ENCODE measurements at places on chromosomes 11 and 22.

DNA sequence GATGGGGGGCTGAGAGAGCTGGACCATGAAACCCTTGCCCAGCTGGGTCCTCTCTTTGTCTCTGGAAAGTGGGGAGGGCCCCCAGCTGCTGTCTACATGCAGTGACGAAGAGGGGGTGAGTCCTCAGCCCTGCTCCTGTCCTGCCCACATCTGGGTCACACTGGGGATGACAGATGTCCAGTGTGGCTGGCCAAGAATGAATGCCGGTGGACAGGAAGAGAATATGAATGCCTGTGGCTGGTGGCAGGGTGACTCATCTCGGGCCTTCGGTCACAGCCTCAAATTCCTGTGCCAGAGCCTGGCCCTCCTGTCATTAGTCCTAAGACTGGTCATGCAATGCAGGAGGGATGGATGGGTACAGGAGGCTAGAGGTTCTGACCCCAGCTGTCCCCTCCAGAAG, 2.2 kb upstream of the PNPLA3 start:
- DNase-seq: no peak

- DNase-seq: no peak
Measured at GRCh38 chr22:26885441-26886261, 228.3 kb downstream of the MIAT start.

- no peak for DNase-seq
Measured at GRCh38 chr11:11476499-11476898, 123.4 kb upstream of the CSNK2A3 start.

DNA sequence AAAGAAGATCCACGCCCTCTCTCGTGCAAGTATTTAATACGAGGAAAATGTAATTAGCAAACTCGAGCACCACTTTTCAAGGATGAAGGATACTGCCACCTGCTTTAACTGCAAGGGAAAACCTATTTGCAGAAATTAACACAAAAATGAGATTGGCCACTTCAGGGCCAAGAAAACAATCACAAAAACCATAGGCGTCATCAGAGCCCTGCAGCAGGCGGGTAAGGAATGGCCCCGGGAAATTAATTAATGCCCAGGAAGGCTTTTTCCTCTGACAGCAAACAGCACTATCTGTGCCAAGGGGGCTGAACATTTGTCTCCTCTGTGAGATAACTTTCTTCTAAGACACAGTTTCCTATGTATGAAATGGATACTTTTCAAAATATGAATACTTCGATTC, 255.7 kb downstream of the CTTN start:
- DNase-seq: no peak

DNA sequence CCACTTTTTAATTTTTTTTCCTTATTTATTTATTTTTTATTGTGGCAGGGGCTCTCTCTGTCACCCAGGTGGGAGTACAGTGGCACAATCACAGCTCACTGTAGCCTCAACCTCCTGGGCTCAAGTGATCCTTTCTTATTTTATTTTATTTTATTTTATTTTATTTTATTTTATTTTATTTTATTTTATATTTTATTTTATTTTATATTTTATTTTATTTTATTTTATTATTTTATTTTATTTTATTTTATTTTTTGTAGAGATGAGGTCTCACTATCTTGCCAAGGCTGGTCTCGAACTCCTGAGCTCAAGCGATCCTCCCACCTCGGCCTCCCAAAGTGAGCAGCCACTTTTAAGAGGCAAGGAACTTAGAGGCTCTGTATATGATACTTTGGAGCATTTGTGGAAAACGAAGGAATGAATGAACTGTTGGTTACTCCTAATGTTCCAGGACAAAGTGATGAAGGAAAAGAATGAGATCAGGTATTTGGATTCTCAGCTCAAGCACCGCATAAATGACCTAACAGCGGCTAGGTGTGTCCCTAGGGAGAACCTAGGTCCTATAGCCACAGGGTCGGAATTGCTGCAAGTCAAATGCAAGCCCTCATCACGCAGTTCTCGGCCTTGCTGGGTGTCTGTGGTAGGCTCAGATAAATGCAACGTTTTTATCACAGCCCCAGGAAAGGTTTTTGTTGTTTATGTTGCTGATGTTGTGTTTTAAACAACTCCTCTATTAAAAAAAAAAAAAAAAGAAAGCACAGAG, 36.5 kb downstream of the ASCL2 start:
- DNase-seq: no peak

- DNase-seq: no peak
Measured at GRCh38 chr11:36374726-36375125, 78.6 kb downstream of the PRR5L start.

DNA sequence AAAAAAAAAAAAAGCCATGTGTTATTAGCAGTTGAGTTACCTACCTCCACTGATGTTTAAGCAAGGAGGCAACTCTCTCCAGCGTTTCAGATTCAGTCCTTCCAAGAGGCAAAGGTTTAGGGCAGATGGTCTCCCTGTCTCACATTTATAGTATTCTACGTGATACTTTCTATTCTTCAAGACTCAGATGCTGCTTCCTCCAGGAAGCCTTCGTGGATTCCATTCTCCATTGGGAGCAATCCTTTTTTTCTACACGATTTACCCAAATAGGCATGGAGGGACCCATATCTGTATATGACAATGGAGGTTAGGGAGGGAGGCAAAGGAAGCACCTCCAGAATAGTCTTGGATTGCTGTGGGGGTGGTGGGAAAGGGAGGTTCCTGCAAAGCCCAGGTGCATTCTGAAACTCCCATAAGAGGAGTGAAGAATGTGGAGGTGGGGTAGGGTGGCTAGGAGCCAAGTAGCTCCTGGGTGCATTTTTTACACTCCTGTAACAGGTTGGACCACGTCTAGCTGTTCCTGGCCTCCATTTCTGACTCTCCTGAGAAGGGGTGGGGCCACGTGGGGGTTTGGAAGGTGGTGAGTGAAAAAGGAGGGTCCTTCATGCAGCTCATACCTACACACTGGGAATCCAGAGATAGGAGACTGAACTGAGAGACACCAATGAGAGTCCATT, 16.2 kb downstream of the YPEL4 start:
- no peak for DNase-seq

DNA sequence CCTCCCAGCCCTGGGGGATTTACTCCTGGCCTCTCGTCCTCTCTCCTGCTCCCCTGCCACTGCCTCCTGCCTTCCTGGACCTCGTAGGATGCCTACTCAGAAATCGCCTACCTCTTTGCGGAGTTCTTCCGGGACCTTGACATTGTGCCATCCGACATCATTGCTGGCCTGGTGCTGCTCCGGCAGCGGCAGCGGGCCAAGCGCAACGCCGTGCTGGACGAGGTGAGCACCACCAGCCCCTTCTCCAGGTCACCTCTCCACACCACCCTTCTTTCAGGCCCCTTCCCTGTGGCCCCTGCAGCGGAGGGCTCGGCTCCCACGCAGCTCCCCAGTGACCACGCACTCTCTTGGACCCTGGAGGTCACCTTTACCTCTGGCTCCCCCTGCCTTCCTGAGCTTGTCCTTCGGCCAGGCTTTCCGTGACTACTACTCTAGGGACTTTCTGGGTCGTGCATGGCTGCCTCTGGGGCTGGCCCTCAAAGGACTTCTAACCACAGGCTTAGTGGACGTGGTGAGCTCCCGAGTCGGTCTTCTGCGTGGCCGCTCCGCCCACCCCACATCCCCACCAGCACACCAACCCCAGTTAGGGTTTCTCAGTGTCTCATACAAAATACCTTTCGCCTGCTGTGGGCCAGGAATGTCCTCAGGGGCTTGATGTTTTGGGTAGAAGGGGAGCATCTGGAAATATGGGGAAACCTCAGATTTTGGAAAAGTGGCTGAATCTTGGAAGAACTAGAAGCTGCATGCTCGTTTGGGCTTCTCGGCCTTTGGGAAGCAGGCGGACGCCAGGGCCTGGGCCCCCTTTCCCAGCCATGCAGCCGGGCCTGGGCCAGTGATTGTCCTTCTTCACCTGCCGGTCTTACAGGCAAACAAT, 24.1 kb upstream of the MYRF start:
- DNase-seq: no peak

- DNase-seq: no peak
Measured at GRCh38 chr11:95076981-95077380, 10.3 kb downstream of the SRSF8 start.

DNA sequence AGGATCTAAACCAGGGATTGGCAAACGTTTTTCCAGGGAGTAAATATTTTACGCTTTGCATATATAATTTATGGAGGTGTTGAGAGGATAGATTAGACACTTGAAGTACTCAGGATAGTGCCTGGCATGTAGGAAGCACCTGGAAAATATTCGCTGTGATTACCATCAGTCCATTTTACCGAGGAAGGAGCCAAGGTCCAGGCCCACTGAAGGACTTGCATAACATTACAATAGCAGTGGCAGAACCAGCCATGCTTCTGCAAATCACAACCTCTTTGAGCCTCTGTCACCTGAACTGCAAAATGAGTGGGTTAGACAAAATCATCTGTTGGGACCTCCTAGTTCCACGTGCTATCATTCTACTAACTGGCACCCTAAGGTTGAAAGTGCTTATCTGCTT, 5.4 kb downstream of the FUT4 start:
- DNase-seq: no peak

- no peak for DNase-seq
Measured at GRCh38 chr22:34055525-34056200, 135.4 kb upstream of the LARGE1 start.

DNA sequence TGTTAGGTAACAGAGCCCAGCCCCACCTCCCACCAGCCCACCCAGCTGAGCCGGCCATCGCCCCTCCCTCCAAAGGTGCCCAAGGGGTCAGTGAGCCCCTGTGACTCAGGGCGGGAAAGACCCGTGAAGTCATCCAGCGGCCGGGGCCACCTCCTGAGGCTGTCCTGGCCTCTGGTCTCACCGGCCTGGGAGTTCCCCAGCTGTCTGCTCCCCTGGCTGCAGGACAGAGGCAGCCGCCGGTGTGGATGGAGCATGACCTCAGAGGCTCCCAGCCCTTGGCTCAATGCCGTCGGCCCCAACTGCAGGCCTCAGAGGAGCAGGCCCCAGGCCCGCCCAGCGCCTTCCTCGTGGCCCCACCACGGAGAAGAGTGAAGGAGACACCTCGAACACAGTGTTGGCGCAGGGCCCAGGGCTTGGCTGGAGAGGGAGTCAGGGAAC, 28.7 kb downstream of the RPL3 start:
- DNase-seq: no peak

DNA sequence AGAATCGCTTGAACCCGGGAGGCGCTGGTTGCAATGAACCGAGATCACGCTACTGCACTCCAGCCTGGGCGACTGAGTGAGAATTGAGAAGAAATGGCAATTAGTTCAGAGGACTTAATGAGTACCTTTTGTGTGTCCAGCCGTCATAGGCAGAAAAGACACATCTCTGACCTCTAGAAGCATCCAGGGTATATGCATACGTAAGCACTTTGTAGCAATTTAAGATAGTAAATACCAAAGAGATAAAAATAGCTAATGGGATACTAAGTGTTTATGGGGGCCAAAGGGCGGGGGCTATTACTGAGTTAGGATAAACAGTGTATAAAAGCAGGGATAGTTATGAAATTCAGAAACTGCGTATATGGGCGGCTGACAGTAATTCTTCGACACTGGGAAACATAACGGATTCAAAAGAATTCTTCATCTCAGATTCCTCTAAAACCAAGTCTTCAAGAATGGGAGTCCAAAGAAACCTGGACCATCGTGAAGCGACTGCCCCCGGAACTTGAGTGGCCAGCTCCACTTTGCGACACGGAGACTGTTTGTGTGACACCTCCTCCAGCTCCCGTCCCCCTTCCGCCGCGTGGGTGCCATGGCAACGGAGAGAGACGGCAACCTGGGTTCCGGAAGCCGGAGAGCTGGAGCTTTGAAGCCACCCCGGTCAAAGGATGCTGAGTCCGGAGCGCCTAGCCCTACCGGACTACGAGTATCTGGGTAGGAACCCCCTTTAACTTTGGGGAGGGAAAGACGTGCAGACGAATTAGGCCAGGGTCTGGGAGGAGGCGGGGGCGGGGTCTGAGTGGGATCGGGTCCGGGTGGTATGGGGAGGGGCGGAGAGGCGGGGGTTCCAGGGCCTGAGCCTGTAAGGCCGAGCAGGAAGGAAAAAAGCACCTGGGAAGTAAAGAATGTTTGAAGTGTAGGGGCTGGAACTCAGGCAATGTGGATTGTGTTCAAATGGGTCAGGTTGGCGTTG, at the start of gene CSTPP1:
Gene CSTPP1 (plus strand): TSS at position 624 of the 973 bp plus-strand sequence. CDS start 45 bp downstream, at position 669.
- DNase-seq: no peak

GRCh38 chr11:96367342-96367741, 22.4 kb downstream of the CCDC82 start:
- no peak for DNase-seq

GRCh38 chr22:23518376-23519187, 61.5 kb downstream of the IGLL1 start:
- DNase-seq: no peak

- no peak for DNase-seq
Measured at GRCh38 chr11:78350091-78350645, 67.5 kb downstream of the GAB2 start.

DNA sequence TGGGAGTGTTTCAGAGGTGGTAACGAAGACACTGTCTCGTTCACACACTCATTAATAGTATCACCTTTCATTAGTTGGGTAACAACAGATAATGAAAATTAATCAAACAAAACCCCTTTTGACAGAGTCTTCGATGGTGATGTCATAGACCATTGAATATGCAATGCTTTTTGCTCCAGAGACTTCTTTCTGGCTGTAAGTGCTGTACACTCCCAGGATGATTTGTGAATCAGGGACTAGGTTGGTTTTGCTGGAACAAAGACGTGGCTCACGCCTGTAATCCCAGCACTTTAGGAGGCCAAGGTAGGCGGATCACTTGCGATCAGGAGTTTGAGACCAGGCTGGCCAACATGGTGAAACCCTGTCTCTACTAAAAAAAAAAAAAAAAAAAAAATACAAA, 9.5 kb upstream of the RASSF10 start:
- DNase-seq: no peak

DNA sequence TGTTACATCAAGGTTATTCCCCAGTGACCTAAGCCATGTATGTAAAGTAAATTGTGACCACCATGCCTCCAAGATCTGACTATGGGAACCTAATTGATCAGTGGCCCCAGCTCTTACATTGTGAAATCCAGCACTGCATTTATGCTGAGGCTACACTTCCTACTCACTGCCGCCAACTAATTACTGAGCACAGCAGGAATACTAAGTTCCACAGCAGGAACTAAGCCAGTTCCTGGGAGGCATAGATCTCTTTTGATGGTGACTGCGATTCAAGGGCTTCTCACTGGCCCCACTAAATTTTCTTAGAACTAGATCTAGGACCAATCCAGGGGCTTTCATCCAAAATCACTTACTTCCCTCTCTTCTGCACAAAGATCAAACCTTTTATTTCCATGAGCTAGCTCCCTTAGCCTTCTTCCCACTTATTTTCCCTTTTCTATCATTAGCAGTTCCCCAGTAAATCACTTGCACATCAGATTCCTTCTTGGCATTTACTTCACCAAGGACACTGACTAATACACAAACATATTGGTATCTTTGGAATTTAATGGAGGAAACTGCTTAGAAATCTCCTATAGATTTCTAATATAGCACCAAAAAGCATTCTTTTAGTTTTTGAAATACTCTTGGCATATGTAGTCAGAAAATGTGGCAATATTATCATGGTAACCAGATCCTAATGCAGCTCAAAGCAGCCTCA, 46.0 kb downstream of the CNTN5 start:
- DNase-seq: no peak
